ENCODE measurements at places on chromosomes 11 and 22. TPM values are rescaled to one million over a fixed set of nuclear protein-coding genes. Genes with fewer than 3 reads are reported as not detected.

Gene MS4A14
- total RNA-seq: not detected

Gene MAPK8IP2
- 70.3 TPM for total RNA-seq

Gene RPS19BP1
- 31.7 TPM for total RNA-seq

Gene DNAJB13
- total RNA-seq: 0.25 TPM

Gene PATE2
- total RNA-seq: 0.25 TPM

Gene NAGA
- 7.6 TPM for total RNA-seq

Gene CSF2RB
- total RNA-seq: 0.49 TPM

Gene BAIAP2L2
- total RNA-seq: 0.25 TPM

Gene LUZP2
- 27.0 TPM for total RNA-seq

Gene MGAT3
- 25.6 TPM for total RNA-seq

Gene EHD1
- total RNA-seq: 17.7 TPM

Gene PGAP2
- 9.3 TPM for total RNA-seq

Gene B3GAT1
- 60.2 TPM for total RNA-seq

Gene CLDN5
- 56.1 TPM for total RNA-seq

Gene LYVE1
- total RNA-seq: 4.9 TPM

Gene SMTNL1
- total RNA-seq: not detected

Gene PANX3
- total RNA-seq: 0.25 TPM

Gene CABP4
- total RNA-seq: not detected

Gene APBB1
- 202 TPM for total RNA-seq

Gene YPEL1
- total RNA-seq: 73.5 TPM

Gene NXPE1
- total RNA-seq: not detected

Gene TMEM225
- not detected for total RNA-seq
